ENCODE measurements at places on chromosomes 5 and 9.

GRCh38 chr5:59543821-59544442 is 349.6 kb downstream of the PDE4D start:
- no peak for DNase-seq

DNA sequence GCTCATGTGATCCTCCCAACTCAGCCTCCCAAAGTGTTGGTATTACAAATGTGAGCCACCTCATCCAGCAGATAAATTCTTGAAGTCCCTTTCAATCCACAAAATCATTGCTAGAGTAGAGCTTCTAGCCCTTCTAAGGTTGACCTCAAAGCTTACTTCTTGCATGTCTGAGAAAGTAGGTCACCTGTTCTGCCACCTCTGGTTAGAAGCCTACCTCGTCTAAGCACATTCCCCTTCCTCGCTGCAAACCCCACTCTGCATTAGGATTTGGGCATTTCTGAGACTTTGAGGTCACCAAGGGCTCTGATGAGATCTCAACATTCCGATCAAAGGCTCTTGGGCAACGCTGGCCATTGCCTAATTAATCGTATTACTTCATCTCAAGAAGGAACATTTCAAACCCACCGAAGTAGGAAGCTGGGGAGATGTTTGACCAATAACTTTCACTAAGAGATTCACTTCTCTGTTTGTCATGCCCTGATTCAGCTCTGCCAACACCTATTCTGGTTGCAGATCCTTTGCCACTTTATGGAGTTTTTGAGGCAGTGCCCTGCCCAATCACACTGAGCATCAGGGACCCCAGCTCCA is 8.6 kb downstream of the ADAM19 start:
- DNase-seq, result no peak

GRCh38 chr5:73007051-73007450 is 51.2 kb downstream of the FCHO2 start:
- DNase-seq, result no peak

DNA sequence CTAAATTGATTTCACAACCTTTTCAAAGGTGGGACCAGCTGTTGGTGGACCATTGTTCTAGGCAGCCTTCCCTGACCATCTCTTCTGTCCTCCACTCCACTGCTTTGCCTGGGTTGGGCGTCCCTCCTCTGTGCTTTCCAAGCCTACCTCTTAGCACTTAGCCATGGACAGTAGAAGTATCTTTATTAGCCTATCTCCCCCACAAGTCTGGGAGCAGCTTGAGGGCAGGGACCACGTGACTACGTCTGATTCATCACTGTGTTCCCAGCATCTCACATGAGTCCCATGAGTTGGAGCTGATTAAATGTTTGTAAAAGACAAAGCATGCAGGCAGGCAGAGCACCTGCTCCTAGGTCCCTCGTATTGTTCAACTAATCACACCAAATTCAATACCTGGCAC is 20.9 kb downstream of the MORN5 start:
- no peak for DNase-seq

- DNase-seq, result no peak
Measured at GRCh38 chr5:26872337-26872736, 166.0 kb downstream of the CDH9 start.

DNA sequence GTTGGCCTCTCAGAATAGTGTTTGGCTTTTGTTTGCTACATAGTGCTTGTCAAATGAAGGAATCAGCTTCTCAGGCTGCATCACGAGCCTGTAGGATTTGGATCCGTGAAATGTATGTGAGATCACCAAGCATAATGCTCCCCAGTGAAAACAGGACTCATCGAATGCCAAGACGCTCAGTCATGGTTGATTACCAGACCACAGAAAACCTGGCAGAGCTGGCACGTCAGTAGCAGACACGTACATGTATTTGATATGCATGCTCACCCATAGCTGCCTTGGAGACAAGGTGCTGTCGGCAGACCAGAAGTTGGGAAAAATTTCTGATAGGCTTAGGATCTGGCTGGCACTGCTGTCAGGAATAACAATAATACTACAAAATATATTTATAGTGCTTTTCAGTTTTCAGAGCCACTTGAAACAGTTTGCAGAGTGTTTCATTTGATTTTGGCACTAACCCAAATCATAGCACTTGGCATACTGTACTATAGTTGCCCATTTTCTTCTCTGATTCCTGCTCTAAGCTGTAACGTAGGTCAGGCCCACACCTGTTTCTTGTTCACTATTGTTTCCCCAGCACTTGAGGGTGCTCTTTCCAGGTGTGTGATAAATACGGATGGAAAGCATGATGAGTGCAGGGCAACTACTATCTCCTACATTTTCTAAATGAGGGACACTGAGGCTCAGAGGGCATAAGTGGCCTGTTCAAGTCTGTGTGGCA is 226.1 kb downstream of the NR3C1 start:
- no peak for DNase-seq

DNA sequence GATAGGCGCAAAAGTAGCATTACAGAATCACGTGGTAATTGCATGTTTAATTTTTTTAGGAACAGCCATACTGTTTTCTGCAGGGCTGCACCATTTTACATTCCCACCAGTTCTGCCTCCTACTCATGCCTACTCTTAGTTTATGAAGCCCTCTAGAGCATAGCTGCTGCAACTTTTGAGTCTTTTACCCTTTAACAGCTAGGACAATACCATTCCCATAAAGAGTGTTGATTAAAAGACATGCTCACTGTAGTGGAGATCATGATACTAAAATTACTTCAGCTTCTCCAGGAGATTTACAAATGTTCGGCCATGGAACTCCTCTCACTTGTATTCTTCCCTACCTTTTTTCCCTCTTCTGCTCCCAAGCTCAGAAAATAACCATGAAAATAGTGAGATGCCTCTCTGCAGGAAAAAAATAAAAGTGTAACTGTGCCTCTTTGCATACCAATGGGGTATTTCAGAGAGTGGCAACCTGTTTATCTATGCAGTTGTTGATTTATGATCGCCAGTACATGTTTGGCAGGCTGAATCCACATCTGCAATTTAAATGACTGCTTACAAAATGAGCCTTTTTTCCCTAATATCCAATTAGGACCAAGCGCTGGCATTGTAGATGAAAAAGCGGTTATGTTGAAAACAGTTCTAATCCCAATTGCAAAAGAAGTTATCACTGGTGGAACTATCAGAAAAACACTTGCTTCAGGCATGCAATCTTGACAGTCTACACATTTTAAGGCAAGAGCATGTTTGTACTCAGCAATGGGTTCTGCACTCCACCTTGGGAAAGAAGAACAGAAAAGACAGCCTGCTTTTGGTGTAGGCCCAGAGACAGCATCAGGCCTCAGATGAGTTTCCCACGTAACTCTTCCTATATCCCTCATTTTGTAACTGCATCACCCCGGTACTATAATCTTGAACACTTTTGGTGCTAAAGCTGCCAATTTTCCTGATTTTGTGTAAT is 131.1 kb downstream of the ADAMTSL1 start:
- no peak for DNase-seq

DNA sequence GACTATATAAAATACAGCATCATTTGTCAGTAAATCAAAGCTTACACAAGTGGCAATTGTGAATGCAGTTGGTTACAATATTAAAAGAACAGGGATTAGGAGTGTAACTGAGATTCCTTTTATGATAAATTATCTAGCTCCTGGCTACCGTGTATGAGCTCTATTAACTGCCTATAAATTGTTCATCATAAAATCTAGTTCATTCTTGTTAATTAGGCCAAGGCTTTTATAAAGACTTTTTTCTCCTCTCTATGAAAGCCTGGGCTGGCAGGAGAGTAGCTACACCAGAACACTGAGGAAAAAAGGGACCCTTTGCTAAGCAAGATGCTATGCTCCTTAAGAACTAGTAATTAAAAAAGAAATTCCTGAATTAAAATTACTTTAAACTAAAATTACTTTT is 132.4 kb upstream of the MEF2C start:
- no peak for DNase-seq

- DNase-seq, result no peak
Measured at GRCh38 chr5:158058208-158059120, 199.5 kb upstream of the CLINT1 start.

DNA sequence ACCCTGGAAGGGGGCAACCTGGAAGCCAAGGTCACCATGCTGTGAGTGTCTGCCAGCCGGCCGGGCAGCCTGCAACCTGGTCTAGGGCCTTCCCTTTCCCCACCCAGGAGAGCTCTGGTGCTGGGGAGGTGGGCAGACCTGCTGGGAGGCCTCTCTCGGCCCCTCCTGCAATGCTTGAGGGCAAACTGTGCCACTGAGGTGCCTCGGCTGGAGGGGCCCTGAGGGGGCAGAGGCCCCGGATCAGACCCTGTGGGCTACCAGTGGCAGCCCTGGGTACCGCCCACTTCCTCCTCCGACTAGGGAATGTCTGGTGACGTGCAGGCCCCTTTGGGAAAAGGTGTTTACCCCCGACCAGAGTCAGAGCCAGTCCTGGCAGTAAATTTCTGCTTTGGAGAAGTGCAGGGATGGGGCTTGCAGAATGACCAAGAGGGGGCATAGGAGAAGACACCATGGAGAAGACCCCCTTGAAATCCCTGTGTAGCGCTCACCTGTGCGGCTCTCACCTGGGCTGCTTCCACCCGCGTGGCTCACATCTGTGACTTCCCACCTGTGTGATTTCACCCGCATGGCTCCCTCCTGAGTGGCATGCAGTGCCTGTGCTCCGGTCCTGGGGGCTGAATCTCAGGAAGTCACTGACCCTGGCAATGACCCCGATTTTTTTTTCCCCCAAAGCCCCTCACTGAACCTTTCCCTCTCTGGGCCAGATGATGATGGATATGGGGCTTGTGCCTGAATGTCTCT is 1.1 kb downstream of the LCN1 start:
- no peak for DNase-seq

GRCh38 chr5:166860426-166860825 is 1431.0 kb upstream of the WWC1 start:
- no peak for DNase-seq

All from activated CD8-positive, alpha-beta T cell treated with anti-CD3 and anti-CD28 coated beads for 36 hours (primary cell).